ENCODE measurements at places on chromosomes 5 and 9.

DNA sequence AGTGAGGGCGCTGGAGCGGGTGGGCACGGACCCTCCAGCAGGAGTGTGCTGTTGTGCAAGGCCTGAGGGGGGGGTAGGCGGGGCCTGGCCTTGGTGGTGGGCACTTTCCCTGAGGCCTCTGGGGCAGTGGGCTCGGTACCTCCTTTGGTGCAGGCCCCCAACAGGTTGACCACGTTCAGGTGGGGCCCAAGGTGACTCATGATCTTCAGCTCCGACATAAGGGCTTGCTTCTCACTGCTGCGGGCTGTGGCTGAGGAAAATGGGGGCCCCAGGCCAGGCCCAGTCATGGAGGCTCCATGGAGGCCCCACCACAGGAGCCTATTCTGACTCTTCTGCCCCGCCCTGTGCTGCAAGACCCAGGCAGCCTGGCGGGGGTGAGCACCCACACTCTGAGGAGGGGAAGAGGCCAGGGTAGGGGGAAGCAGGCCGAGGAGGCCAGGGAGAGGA, 31.5 kb downstream of the PDGFRB start:
- DNase-seq = no peak

GRCh38 chr5:42507451-42508097, 84.3 kb downstream of the GHR start:
- DNase-seq = no peak

DNA sequence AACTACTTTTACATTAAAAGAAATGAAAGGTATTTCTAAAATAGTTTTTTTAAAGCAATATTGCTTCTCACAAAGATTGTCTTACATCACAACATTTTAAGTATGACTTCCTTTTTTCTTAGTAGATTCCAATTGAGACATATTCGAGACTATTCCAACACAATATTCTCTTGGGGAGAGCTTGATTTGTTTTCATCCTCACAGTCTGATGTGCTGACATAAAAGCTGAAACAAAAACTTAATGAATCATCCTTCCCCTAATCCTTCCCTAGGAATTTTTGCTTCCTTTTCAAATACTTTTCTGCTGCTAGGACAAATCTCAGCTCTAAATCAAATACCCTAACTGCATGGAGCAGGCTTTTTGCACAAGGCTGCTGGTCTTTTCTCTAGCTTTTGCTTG, 245.8 kb upstream of the MAP3K1 start:
- no peak for DNase-seq

DNA sequence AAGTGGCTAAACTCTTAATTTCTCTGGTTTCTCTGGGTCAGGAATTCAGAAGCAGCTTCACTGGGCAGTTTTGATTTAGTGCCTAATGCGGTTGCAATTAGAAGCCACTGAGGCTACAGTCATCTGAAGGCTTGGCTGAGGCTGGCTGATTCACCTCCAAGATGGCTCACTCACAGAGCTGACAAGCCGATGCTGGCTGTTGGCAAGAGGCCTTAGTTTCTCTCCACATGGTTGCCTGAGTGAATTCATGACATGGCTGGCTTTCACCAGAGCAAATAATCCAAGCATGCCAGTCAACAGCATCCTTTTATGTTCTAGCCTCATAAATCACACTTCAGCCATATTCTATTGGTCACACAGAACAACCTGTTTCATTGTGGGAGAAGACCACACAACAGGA, 2.8 kb upstream of the CDK7 start:
- no peak for DNase-seq

- DNase-seq = no peak
Observed at GRCh38 chr9:23701291-23701690, 124.7 kb downstream of the ELAVL2 start.

- no peak for DNase-seq
Observed at GRCh38 chr5:16794269-16794913, 141.7 kb downstream of the MYO10 start.

DNA sequence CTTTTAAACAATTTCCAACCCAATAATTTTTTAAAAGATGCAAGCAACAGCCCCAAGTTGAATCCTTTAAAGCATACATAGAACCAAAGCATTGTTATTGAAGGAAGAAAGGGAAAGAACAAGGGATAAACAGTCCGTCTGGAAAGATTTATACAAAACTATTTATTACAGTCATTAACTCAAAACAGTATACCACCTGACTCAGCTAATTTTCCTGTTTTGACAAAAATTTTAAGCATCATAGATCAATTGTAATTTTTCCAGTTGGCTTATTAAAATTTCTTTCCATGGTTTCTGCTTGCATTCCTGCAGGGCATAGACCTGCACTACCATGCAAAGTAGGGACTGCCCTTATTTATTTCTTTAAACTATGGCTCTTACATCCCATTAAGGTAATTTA, 29.9 kb downstream of the AP3B1 start:
- DNase-seq = no peak

DNA sequence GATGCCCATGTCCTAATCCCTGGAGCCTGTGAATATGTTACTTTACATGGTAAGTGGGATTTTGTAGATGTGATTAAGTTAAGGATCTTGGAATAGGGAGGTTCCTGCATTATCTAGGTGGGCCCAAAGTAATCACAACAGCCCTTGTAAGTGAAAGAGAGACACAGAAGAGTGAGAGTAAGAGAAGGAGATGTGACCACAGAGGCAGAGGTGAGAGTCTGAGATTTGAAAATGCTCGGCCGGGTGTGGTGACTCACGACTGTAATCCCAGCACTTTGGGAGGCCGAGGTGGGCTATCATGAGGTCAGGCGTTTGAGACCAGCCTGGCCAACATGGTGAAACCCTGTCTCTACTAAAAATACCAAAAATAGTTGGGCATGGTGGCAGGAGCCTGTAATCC, 2.6 kb upstream of the HINT1 start:
- DNase-seq = no peak
